ENCODE measurements at places on chromosomes 7 and 10.

- no peaks in the 10 kb centered on the region for H3K4me1 ChIP-seq
- H3K36me3 ChIP-seq, result no peaks in the 10 kb centered on the region
- no peak for DNase-seq
These were observed 176.0 kb upstream of the AKR1E2 start for GRCh38 chr10:4649886-4650508.

GRCh38 chr7:17474724-17475344 is 176.4 kb downstream of the AHR start:
- no peaks in the 10 kb centered on the region for H3K27me3 ChIP-seq
- no peaks in the 10 kb centered on the region for H3K36me3 ChIP-seq
- peaks cover 6% of the 10 kb centered on the region for H3K4me1 ChIP-seq
- no peak for DNase-seq

- no peak overlapping the region for H3K27ac ChIP-seq
- no peaks in the 10 kb centered on the region for H3K36me3 ChIP-seq
- no peak overlapping the region for H3K4me3 ChIP-seq
- no peak for DNase-seq
- no peaks in the 10 kb centered on the region for H3K4me1 ChIP-seq
These were observed 31.9 kb upstream of the OPTN start for GRCh38 chr10:13068071-13068470.

DNA sequence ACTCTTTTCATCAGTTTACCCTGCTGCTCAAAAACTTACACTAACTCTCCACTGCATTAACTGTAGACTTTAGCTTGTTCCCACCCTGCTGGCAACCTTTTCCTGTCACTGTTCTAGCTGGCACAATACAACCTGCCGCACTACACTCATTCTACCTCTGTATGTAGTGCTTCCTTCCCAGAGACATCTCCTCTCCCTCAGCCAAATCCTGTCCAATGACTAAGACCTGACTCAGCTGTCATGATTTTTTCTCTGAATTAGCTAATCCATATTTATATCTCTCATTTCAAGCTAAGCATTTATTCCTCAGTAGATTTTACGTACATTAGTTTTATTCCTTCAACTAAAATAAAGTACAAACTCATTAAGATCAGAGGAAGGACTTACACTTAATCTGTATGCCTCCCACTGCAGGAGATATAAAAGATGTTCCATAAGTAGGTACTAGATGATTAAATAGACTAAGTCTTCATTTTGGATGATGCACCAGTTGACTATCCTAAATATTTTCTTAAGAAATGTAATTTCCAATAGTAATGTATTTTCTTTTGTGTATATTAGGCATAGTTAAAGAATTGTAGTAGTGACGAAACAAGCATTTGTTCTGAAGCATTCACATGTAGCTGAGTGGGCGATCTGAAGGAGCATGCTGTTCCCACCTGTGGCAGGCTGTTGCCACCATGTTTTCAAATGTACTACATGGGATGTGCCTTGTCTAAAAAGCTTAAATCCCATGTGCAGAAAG is 189.1 kb downstream of the SKAP2 start:
- no peak for DNase-seq
- no peak overlapping the region for H3K27ac ChIP-seq
- H3K36me3 ChIP-seq, result no peaks in the 10 kb centered on the region
- no peaks in the 10 kb centered on the region for H3K27me3 ChIP-seq
- H3K4me3 ChIP-seq, result no peak overlapping the region

GRCh38 chr7:148702876-148703670 is 4.4 kb downstream of the CUL1 start:
- H3K4me1 ChIP-seq, result peaks cover 50% of the 10 kb centered on the region
- H3K27me3 ChIP-seq, result no peaks in the 10 kb centered on the region
- H3K27ac ChIP-seq, result no peak overlapping the region
- DNase-seq, result no peak
- H3K4me3 ChIP-seq, result no peak overlapping the region

- peaks cover 30% of the 10 kb centered on the region for H3K4me1 ChIP-seq
- DNase-seq, result no peak
- H3K27ac ChIP-seq, result peak overlapping the region; percentile 76
These were observed 49.4 kb downstream of the HK1 start for GRCh38 chr10:69327463-69328379.
